Cortex of kidney (tissue), 1 donor: ENCODE measurements at places on chromosomes 13 and 19.

DNA sequence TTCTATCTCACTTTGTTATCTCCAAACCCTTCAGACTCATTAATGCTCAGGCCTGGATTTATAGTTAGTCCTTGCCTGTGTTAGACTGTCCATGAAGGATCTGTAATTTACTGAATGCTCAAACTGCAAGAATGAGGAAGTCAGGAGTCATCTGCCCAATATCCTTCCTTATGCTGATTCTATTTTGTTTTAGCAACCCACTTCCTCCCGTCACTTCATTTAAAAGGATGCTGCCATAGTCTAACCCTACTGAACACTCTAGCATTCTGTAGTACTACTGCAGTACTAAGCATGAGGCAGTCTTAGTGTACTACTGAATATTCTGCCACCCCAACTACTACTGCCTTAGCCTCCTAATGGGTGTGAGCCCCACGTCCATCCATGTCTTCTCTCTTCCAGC is 1.5 kb downstream of the FCAR start:
- DNase-seq = no peak

DNA sequence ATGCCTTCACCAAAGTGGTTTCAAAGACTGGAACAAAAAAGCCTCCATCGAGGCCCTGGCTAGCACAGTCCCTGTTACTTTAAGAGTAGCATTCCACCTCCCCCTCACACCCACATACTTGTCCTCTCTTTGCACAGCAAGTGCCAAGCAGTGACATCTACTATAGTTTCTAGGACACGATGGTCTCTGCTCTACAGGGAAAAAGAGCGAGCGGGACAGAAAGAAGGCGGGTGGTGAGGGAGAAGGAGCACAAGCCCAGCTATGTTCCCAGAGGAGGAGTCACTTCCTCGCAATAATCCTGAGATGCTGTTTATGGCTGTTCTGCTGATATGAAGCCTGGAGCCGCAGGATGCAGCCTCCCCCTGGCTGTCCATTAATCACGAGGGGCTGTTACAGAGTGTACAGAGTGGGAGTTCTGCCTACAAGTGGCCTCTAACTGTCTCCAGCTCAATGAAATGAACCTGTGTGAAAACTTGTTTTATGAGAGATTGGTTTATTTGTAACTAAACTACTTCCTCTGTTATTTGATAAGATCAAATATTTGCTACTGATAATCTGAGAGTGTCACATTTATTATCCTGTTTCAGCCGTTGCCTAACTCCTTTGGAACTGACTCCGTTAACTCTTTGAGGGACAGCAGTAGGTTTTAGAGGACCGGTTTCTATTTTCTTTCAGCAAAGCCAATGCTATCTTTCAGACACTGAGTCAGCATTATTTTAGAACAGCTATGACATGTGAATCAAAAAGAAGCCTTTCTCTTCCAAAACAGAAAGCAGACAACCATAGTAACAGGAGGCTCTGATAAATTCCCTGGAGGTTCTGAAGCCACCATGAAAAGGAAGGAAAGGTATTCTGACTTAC is 208.0 kb downstream of the SPRY2 start:
- no peak for DNase-seq

- no peak for DNase-seq
Observed at GRCh38 chr13:28313579-28313978, 175.2 kb downstream of the PAN3 start.

- no peak for DNase-seq
Observed at GRCh38 chr13:112350300-112350699, 25.9 kb upstream of the SPACA7 start.

GRCh38 chr13:104592545-104593250 is 1526.5 kb upstream of the SLC10A2 start:
- no peak for DNase-seq

- DNase-seq = no peak
Observed at GRCh38 chr13:102771298-102772041, 2.1 kb downstream of the TEX30 start.

- DNase-seq = no peak
Observed at GRCh38 chr19:16525751-16526481, 16.3 kb downstream of the CHERP start.

DNA sequence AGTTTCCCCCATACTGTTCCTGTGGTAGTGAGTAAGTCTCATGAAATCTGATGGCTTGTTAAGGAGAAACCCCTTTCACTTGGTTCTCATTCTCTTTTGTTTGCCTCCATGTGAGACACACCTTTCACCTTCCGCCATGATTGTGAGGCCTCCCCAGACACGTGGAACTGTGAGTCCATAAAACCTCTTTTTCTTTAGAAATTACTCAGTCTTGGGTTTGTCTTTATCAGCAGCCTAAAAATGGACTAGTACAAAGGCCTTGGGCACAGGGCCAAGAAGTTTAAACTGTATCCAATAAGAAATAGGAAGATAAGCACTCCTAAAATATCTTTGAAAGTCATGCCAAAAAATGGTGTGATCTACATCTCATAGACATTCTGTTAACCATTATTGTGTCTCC is 176.9 kb downstream of the TBC1D4 start:
- DNase-seq = no peak

DNA sequence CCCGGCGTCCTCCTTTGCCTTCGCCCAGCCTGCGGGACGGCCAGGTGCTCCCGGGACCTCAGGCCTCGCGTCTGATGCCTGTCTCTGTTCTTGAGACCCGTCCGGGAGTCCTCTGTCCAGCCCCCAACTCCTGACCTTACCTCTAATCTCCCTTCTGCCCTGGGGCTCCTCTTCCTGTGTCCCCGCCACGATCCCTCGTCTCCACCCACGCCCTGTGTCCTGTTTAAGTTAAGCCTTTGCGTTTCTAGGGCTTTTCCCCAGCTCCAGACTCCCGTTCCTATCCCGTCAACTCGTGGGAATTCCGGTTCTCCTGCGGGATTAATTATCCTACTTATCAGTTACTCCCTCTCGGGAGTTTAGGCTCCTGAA is 686 bp downstream of the LENG8 start:
- DNase-seq = no peak

DNA sequence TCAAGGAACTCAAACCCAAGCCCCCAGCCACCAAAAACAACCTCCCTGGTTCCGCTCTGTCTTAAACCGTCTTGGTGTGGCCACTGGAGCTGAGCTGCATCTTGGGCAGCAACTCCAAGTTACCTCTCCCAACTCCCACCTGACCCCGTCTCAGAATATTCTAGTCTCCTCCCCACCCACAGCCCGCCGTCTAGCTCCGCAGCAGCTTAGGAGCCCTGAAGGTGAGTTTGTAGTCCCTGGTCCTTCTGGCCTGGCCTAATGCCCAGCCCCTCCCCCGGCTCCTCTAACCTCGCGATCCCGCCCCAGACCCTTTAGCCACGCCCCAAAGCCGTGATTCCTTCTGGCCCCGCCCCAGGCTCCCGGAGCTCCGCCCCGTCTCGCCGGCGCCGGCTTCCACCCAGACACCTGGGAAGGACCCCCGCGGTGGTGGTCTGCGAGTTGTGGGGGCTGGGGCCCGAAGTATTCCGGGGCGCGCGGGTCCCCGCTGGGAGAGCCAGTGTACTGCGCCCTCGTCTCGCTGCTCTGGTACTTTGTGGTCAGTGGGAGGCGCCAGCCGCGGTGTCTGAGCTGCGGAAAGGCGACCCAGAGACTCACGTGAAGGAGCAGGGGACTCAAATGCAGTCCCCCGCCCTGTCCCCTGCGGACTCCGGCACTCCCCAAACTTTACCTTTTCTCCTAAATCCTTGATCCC is 2.5 kb upstream of the LHB start:
- no peak for DNase-seq

DNA sequence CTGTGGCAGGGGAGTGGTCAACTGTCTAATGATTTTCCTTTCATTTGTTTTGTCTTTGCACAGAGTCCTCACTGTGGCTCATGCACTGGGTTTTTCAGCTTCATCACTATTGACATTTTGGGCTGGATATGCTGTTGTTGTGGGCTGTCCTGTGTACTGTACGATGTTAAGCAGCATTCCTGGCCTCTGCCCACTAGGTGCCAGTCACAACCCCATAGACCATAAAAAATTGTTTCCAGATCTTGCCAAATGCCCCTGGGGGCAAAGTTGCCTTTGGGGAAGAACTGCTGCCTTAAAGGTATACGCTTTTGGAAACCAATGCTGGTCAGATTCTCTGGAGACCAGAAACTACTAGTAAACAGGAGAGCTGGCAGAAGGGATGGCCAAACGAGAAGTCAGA is 310.4 kb downstream of the SPRY2 start:
- DNase-seq = no peak

DNA sequence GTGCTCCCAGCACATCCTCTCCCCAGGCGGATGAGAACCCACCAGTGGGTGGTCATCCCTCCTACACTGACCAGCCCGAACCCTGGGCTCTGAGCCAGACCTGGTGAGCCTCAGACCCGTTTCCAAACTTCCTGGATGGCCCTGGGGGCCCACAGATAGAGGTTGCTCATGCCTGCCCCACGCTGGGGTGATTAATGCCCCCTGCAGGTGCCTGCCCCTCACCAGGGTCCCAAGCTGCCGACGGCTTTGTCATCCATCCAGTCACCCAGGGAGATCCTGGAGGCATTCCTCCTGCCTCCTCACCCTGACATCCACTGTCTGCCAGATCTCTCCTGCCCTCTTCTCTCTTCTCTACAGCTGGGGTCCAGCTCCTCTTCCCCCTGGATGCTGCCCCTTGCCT is 28.4 kb upstream of the PLA2G4C start:
- no peak for DNase-seq

DNA sequence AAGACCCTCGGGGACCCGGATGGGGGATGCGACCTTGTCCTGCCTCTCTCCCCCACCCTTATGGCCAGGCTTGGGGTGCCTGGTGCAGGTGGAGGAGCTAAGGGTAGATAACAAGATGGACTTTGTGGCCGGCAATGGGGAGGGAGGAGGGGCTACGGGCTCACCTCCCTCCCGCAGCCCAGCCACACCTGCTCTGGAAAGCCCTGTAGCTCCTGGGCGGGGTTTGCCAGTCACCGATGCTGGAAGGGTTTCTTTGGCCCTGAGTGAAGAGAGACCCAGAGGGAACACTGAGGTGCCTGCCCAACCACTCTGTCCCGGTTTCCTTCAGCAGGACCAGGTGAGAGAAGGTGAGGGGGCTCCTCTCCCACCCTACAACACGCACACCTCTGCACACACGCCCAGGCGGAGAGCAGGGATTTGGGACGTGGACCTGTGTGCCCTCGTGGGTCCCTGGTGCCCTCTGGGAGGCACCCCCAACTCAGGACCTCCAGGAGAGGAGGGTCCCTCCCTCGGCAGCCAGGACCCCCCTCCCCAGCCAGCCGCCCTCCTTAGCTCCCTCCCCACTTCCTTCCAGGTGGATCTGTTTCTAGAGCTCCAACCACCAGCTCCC is at the start of gene FUT2:
Gene FUT2 (plus strand): TSS at position 229 of the 610 bp plus-strand sequence. CDS start 6,986 bp downstream, outside the sequence.
- DNase-seq = no peak

DNA sequence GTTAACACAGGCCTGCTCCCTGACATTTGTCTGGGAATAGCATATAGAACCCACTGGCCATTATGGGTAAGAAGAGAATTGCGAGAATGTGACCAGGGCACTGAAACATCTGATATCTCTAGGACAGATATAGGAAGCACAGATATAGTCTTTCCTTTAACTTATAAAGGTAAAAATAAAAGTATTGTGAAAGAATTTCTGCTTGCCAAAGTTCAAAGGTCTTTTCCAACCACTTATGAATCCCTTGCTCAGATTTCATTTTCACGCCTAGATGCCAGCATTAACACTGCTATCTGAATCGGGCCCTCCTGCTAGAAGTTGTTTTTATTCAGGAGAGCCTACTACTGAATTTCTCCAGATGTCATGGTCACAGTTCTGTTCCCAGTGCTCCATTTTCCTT is 27.7 kb downstream of the BBC3 start:
- no peak for DNase-seq

- no peak for DNase-seq
Observed at GRCh38 chr19:32404933-32405430, 588 bp upstream of the DPY19L3 start.

- DNase-seq = no peak
Observed at GRCh38 chr13:47774671-47774994, 226.4 kb downstream of the SUCLA2 start.

GRCh38 chr13:92849381-92849780 is 377.2 kb upstream of the GPC6 start:
- no peak for DNase-seq

DNA sequence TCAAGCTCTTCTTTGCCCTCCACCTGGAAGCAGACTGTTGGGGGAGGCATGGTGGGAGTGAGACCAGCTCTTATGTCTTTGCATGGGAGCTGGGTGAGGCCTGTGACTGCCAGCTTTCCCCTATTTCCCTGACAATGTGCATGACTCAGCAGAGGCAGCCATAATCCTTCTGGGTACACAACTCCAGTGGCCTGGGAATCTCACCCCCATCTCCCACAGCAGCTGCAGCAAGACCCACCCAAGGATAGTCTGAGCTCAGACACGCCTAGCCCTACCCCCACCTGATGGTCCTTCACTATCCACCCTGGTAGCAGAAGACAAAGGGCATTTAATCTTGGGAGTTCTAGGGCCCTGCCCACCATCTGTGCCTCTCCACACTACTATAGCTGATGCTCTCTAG is 41.4 kb upstream of the FGF14 start:
- DNase-seq = no peak

- no peak for DNase-seq
Observed at GRCh38 chr13:27353708-27354107, 70.7 kb upstream of the GTF3A start.

- DNase-seq = no peak
Observed at GRCh38 chr13:63208826-63209225, 1793.2 kb upstream of the PCDH20 start.

DNA sequence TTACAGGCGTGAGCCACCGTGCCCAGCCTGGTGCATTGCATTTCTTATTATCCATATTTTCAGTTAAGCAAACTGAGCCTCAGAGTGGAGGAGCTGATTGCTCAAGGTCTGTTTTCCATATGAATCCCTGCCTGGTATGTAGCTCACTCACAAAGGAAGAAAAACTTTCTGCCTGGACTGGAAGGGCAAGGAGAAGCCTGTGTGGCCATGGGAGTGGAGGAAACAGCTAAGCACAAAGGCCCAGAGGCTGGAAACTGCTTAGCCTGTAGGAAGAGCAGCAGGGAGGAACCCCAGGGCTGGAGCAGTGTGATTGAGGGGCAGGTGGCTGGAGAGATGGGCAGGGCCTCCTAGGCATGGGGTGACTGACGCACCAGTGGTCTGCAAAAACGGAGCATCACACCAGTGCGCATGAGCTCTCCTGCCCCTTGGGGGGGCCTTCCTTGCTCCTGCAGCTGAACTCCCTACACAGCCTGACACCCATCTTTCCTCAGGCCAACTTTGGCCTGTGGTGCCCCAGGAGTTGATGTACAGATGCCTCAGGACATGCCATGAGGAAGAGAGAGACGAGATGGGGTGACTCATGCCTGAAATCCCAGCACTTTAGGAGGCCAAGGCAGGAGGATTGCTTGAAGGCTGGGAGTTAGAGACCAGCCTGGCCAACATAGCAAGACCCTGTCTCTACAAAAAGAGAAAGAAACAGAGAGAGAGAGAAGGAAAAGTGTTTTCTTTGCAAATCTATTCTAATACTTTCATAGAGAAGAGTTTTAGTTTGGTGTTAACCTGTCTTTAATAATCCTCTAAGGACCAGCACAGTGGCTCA is 2.8 kb upstream of the HNRNPM start:
- no peak for DNase-seq

- DNase-seq = no peak
Observed at GRCh38 chr19:644363-644762, 4.7 kb downstream of the FGF22 start.

- no peak for DNase-seq
Observed at GRCh38 chr13:36997716-36998427, 1.3 kb downstream of the ALG5 start.

GRCh38 chr19:4185413-4186086 is 3.1 kb downstream of the ANKRD24 start:
- no peak for DNase-seq
